ENCODE measurements at places on chromosomes 6 and 20.

DNA sequence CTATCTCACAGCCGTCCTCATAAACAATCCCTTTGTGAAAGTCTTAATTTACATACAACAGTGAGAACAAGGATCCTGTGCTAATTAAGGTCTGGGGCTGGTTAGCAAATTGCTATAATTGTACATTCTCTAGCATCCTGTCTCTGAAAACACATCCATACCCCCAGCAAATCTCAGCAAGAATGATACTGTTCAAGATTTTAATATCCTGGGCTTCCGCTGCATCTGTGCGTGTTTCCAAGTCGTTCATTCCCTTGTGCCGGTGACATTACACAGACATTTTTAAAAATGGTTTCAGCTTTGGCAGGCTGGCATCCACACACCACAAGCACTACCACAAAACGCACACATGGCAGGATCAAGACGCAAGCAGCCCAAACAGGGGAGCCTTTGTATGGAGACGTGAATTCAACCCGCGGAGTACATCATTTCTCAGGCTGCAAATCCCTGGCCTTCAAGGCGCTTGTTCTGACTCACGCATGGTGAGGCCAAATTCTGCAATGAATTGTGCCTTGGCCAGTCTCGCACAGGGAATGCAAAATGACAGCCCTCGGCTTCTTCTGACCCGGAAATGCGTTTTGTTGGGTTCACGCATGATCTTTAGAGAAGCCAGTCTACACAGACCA is 20.3 kb downstream of the ZMYND8 start:
- DNase-seq = peak; percentile 85

DNA sequence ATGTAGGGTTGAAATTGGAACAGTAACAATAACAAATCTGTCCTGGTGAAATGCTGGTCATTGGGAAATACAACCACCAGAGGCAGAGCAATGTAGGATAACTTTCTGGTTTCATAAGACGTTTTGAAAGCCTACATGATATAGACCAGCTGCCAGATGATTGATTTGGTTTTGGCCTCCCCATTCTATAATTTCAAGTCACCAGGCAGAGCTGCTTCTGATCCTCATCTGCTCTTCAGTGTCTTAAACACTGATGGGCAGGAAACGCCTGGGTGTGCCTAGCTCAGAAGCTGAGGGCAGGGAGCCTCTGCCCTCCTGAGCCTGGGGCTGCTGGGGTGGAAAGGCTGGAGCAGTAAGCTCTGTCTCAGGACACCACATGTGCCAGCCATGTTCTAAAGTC is 24.5 kb downstream of the DHX35 start:
- no peak for DNase-seq

- no peak for DNase-seq
These were observed 126.7 kb upstream of the SSTR4 start for GRCh38 chr20:22908437-22908836.

DNA sequence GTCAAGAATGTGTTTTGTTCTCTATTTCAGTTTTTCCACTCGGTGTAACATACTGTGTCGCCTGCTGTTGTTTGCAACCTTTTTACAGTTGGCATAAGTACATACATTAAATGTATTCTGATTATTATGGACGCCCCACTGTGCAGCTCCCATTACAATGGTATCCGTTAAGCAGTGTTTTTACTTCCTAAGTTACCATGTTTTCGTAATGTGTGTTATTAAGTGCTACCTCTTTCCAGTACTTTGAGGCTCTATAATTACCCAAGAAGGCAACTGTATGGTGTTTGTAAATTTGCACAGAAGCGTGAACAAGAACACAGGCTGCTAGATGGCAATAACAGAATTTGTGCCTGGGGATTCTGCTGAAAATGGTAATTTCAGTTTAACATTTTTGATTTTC is 568.0 kb upstream of the MARCKS start:
- DNase-seq = no peak

- DNase-seq = no peak
These were observed 348.8 kb upstream of the SPTLC3 start for GRCh38 chr20:12659942-12660341.

GRCh38 chr6:6285679-6286078 is 34.8 kb downstream of the F13A1 start:
- no peak for DNase-seq

DNA sequence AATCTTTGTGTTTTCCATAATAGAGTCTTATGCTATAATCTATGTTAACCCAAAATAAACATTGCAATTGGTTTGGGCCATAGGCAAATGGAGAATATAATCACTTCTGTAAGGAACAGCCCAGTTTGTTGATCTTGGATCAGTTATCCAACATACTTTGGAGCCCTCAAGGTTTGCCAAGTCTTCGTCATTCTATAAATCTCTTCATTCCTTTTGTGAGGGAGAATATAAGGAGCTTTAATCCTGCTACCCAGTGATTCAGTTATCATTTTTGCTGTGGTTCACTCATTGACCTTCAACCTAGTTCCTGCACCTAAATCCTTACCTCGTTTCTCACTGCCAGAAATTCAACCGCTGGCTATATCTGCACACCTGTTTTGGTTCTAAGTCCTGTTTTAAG is 500.3 kb upstream of the PTCHD4 start:
- DNase-seq = no peak

- DNase-seq = no peak
These were observed 1.0 kb downstream of the NAPB start for GRCh38 chr20:23419995-23420901.

DNA sequence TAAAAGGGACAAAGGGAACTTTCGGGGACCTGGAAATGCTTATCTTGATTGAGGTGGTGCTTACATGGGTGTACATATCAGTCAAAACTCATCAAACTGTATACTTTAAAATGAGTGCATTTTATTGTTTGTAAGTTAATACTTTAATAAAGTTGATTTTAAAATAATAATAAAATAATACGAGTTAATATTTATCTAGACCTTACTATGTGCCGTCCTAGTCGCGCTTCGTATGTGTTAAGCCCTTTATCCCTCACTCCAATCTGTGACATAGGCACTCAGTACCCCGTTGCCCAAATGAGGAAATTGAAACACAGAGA is 47.5 kb downstream of the PDYN start:
- no peak for DNase-seq

- DNase-seq = no peak
These were observed 38.6 kb upstream of the MARCKS start for GRCh38 chr6:113818578-113818977.

DNA sequence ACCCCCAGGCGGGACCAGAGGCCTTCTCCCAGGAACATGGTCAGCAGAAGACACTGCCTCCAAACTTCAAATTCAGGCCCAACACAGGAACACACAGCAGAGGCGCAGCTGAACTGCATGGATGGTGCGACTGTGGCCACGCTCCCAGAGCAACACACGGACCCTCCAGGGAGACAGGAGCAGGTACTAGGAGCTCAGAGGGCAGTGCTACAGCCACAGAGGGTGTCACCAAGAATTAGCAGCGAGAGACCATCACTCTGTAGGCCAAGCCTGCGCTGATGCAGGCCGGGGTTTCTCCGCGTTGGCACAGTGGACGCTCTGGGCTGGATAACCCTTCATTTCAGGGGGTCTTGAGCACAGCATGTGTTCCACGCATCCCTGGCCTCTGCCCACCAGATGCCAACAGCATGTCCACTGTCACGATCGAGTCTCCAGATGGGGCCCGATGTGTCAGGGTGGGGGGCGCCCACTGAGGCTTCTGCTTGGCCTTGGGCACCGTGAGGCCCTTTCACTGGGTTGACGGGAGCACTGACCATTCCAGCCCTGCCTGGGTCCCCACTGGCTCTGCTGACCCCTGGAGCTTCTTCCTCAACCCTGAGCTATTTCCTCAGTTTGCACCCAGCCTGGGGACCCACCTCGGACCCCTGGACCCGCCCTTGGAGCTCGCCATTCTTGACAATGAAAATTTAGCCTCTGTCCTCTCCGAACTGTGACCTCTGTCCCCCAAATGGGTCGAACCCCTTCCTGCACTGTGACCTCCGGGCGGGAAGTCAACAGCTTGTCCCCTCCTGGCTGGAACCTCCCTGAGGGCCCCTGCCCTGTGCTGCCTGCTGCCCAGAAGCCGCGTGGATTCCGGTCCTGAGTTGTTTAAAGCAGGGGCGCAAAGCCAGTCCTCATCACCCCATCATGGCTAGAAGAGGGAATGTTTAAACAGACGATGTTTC is 239.4 kb downstream of the DLL1 start:
- DNase-seq = no peak

- no peak for DNase-seq
These were observed 82.5 kb upstream of the ID4 start for GRCh38 chr6:19754686-19755085.

- no peak for DNase-seq
These were observed 53.7 kb upstream of the SLCO4A1 start for GRCh38 chr20:62588458-62589149.

GRCh38 chr20:63252284-63252711 is 2.0 kb downstream of the NKAIN4 start:
- DNase-seq = no peak

DNA sequence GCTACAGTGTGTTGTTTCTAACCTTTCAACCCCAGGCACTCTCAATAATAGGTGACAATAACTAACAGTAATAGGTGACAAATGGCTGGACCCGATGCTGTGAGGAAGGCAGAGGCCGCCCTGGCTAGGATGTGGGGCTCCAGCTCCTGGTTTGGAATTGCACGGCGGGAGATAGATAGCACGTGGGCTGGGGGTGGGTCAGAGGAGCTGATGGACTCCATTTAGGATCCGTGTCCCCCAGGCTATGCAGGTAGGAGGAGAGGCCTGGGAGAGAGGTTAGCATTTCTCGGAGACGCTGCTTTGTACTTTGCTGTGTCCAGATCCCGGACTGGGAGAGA is 61.4 kb downstream of the EZR start:
- no peak for DNase-seq

- DNase-seq = no peak
These were observed 84.3 kb upstream of the TAB2 start for GRCh38 chr6:149233056-149233715.

DNA sequence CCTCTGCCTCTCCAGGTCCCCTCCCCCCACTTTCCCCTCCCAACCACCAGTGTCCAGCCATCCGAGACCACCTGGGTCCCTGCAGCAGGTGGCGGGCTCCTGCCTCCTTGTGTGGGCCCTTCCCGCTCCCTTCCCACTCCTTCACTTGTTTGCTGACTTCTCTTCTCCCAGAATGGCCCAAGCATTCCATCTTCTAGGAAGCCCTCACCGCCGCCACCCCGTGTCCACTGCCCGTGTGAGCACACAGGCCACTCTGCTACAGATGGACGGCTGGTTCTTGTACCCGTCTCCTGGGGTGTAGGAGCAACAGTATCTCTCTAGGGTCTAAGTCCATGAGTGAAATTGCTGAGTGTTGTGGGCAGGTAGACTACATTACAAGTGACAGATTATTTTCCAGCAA is 15.0 kb downstream of the BPHL start:
- no peak for DNase-seq

DNA sequence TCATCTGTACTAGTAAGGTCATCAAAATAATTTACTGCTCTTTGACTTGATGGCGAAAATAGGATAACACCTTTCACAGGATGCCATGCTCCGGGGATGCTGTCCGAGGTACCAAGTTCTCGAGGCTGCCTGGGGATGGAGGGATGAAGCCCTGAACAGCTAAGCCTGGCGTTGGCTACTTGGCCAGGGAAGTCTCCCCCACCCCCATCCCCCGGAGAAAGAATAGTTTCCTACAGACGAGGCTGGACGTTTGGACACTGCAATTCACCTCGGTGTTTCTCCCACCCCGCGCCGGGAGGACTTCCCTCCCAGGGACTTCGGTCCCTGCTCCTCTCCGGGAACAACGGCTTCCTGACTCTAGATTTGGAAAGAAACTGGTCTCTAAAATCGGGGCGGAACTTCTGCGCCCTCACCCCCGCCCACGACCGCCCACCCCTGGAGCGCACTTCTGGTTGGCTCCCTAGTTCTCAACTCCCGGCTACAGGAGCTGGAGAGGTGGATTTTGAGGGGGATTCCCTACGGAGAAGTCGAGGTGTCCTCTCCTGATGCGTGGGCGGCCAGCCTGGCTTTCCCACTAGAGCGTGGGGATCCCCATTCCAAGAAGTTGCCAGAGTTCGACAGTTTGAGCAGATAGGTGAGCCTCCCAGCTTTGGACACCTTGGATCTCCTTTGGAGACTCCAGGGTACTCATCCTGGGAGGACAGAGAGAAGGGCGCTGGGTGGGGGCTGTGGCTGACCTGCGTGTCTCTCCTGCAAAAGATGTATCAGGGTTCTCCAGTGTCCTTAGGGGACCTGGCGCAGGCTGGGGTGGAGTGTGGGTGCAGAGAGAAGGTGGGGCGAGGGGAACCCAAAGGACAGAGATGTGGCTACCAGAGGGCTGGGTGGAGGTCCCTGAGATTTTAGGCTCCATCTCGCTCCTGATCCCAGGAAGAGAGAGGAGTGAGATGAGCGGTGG is 1.1 kb downstream of the PCSK2 start:
- DNase-seq = no peak

DNA sequence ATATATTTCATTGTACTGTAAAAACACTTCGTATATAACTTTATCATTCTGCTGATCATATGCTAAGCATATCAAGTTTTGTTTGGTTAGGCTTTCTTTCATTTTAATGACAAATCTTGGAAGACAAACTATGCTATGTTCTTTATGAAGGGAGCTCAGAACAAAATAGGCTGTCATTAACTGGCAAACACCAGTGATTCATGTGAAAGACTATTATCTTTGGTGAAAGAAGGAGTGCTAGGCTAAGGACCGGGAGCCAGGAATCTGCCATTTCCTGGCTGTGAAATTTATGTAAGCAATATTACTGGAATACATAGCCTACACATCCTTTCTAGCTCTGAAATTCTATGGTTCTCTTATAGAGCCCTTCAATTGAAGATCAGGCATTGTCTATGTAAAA is 136.2 kb upstream of the CCN2 start:
- no peak for DNase-seq

DNA sequence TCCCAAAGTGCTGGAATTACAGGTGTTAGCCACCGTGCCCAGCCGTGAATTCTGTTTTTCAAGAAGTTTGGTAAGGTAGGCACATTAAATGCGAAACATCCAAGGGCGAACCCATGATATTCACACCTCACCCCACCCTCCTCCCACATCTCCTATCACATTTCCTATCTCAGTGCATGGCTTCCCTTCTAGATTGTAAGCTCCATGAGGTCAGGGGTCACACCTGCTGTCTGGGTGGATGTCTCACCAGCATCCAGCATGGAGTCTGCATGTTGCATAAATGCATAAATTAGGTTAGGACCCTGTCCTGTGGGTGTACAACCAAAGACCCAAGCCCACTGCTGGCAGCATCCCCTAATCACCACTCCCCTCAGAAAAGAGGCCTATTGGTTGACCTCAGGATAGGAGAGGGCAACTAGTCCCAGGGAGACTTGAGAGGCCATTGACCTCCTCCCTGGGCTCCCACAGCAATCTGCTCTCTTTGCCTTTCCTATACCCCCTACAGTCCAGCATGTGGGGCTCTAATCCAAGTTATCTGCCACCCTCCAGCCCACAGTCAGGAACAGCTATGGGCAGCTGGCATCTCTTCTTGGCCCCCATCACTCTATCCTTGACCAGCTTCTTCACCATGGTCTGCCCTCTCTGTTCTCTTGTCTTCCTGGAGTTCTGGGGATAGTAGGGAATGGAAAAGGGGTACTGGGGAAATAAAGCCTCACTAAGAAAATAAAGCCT is 4.2 kb downstream of the PRRT1 start:
- DNase-seq = no peak

Data from hippocampal formation (tissue), 2 donors.